Omental fat pad (tissue), 4 donors: ENCODE measurements at places on chromosomes 2 and 18. TPM values are rescaled to one million over a fixed set of nuclear protein-coding genes. Genes with fewer than 3 reads are reported as not detected.

GRCh38 chr18:79640064-79640672, 39.4 kb upstream of the CTDP1 start:
- no peak for DNase-seq

HS1BP3 gene
- 17.7 TPM for total RNA-seq

KCNG2 gene
- total RNA-seq: 0.75 TPM

OTX1 gene
- 0.37 TPM for total RNA-seq

DNA sequence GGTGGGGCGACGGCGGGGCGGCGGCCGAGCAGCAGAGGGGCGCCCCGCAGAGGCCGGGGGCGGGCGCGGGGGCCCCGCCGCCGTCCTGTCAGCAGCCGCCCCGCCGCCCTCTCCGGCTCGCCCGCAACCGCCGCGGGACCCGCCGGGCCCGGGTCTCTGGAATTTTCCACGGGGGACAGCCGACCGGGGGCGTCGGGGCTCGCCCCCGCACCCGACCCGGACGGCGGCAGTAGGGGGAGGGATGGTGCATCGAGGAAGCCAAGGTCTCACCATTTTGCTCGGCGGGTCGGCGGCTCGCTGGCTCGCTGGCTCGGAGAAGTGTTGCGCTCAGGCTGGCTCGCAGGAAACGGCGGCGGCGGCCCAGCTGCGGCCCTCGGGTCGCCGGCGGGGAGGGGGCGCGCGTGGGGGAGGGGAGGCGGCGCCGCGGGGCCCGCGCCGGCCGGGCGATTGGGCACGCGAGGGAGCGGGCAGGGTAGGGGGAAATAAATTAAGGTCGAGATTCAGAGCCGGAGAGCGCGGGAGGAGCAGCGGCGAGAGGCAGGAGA, 405 bp downstream of the PPP3R1 start:
- DNase-seq: no peak
